Thyroid gland (tissue), 4 donors: ENCODE measurements at places on chromosomes 16 and 17. TPM values are rescaled to one million over a fixed set of nuclear protein-coding genes. Genes with fewer than 3 reads are reported as not detected.
A peak's percentile ranks its signal among the peaks of the same experiment; 100 is the strongest.

PRAC2 gene
- total RNA-seq, result not detected

COL1A1 gene
- total RNA-seq, result 23.4 TPM

HSD17B1 gene
- 0.21 TPM for total RNA-seq

KCNJ16 gene
- 336 TPM for total RNA-seq

GPRC5C gene
- total RNA-seq, result 73.2 TPM

SLX1B gene
- 33.2 TPM for total RNA-seq

CRISPLD2 gene
- total RNA-seq, result 48.0 TPM

MGAT5B gene
- 0.73 TPM for total RNA-seq

CCL8 gene
- total RNA-seq, result not detected

PRM1 gene
- 335 TPM for total RNA-seq

RECQL5 gene
- total RNA-seq, result 62.9 TPM

ZKSCAN2 gene
- 6.6 TPM for total RNA-seq

TMEM88 gene
- 12.3 TPM for total RNA-seq

DNA sequence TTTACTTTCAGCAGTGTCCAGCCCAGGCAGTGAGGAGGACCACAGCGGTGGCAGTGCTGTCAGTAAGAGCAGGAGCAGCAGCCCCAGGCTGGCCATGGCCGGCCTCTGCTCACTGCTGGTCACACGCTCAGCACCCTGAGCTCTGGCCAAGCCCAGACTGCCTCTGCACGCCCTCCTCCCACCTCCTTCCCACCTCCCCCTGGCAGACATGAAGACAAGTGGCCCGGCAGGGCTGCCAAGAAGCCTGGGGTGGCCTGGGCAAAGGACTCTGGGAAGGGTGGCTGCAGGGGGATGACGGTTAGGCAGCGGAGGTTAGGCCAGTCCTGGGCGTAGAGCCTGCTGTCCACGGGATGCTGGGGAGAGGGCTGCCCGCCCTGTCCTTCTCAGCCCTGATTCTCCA is at the start of gene C16orf89:
C16orf89 (minus strand) TSS at position 144 of the 400 bp plus-strand sequence; CDS start at position 96, 48 bp downstream.
- peak; percentile 85 for DNase-seq

DNA sequence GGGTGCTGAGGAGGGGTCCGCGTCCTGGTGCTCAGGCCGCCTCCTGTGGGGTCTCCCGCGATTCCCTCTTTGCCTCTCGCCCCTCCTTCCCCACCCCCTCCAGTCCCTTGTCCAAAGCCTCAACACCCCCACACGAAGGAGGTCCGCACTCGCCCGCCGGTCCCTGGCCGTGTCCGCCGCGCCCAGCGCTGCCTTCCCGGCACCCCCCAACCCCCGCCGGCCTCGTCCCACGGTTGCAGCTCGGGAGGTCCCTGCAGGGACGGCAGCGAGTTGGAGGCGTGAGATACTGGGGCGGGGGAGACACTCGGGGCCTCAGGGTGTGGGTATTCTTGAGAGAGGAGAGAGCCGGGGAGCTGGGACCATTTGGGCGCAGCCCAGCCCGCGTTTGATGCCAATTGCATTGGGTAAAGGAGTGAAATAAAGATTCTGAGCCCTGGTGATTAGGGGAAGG is 468 bp downstream of the FLYWCH2 start:
- no peak for DNase-seq

GRCh38 chr16:54690306-54690705 is 240.4 kb upstream of the IRX5 start:
- DNase-seq, result no peak

DNA sequence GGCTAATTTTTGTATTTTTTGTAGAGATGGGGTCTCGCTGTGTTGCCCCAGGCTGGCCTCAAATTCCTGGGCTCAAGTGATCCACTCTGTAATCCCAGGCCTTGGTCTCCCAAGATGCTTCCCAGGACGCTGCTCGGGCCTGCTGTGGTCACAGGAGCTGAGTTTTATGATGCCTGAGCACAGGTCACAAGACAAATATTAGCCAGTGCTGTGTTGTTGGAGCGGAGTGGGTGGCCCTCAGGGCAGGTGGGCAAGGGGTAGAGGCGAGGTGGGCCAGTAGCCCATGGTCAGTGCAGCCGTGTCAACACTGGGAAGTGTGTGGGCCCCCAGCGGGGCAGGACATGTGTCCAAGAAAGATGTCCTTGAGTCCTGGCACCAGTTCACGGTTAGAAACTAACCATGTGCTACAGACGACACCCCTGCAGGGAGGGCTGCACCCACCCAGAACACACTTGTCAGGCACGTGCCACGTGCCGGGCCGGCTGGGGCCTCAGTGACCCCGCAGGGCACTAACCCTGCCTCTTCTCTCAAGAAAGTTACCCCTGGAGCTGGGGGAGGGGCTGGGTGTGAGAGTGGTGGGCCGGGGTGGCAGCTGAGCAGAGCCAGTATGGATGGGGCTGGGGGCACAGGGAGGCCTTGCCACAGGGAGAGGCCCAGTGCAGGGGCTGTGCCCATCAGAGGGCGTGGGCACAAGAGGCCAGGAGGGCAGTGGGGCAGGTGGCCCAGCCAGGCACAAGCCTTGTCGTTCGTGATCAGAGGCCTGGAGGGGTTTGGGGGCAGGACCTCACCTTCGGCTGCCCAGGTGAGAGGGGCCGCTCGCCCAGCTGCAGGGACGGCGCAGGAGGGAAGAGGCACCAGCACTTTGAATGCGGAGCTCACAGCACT is 103.1 kb upstream of the CHMP6 start:
- no peak for DNase-seq

- DNase-seq, result no peak
Observed at GRCh38 chr16:7867831-7868230, 535.2 kb downstream of the RBFOX1 start.

DNA sequence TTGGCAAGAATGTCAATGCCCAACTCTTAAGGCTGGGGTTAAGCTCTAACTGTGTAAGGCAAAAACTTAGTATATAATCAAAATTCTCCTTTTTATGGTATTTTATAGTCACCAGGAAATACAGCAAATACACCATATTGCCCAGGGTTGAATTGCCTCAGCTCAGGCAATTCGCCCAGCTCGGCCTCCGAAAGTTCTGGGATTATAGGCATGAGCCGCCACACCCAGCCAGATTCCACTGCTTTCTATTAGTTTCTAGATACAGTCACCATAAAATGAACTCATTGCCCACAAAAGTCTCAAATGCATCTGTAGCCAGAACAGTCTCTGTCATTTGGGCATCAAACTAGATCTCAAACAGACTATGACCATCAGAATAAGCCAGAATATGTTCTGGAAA is 238.7 kb upstream of the TOX3 start:
- no peak for DNase-seq

DNA sequence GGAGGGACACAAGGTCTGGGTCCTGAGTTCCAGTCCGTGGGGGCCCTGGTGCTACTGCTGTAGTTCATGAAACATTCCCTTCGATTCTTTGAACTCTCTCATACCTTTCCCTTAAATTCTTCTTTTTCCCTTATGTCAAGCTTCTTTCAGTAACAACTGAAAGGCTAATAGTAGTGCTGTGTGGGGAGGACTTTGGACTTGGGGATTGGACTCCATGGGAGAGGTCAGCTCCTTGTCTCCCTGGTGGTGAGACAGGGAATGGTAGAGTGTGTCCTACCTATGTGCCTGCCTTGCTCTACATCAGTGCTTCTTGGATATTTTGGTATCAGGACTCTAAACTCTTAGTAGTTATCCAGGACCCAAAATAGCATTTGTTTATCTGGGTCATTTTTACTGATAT is 628.1 kb downstream of the WWOX start:
- DNase-seq, result no peak

GRCh38 chr17:55570391-55570790 is 59.1 kb upstream of the SMIM36 start:
- DNase-seq, result no peak

- DNase-seq, result no peak
Observed at GRCh38 chr16:54094641-54095040, 191.9 kb downstream of the IRX3 start.

DNA sequence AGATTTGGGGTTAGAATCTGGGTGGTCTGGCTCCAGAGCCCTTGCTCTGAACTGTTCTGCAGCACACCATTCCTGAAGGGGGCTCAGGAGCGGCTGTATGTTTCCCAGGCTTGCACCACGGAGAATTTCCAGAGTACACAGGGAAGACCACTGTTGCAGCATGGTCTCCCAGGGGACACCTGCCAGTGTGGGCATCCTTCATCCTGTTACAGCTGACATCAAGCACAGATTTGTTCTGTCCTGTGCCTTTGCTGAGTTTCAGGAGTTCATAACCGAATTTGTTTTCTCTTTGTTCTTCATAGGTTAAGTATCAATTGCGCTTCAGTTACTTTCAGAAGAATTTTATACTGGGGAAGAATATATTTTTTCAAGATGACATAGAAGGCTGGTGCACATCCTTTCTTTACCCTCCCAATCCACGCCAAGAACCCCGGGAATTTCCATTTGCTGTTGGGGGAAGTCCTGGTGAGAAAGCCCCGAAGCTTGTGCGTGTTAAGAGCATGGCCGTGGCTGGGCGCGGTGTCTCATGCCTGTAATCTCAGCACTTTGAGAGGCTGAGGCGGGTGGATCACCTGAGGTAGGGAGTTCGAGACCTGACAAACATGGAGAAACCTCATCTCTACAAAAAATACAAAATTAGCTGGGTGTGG is 26.3 kb upstream of the ABCA3 start:
- no peak for DNase-seq

DNA sequence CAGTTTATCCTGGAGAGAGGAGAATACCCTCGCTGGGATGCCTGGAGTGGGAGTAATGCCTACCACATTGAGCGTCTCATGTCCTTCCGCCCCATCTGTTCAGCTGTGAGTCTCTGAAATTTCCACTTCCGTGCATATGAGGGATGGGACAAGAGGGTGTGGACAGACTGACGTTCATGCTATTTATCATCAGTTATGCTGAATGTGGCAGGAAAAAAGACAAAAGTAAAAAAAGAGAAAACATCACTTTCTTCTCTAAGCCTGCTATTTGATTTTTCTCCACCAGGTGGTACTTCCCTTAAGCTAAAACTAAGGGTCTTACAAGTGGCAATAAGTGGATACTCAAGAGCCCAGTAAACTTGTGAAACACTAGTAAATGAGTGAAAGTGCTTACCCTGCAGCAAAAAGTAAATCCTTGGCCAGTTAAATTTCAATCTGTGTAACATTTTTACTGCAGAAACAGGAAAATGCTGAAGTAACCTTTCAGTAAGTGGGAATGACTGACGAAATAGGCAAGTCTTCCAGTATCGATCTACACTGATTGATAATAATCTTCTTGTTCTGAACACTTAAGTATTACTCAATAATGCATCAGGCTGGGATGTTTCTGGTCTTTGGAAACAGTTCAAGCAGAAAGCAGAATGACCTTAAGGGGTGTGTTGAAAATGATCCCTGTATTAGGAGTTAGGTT is 5.6 kb downstream of the CRYBA1 start:
- DNase-seq, result no peak

GRCh38 chr16:84574191-84574590 is 43.7 kb downstream of the COTL1 start:
- peak; percentile 82 for DNase-seq

DNA sequence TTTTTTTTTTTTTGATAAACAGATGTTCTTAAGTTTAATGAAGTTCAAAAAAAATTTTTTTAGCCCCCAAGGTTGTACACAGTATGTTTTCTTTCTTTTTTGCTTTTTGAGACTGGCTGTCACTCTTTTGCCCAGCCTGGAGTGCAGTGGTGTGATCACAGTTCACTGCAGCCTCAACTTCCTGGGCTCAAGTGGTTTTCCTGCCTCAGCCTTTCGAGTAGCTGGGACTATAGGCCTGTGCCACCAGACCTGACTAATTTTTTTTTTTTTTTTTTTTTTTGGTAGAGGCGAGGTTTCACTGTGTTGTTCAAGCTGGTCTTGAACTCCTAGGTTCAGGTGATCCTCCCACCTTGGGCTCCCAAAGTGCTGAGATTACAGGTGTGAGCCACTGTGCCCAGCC is 12.8 kb downstream of the ITGAE start:
- DNase-seq, result peak; percentile 33

- DNase-seq, result no peak
Observed at GRCh38 chr17:74280093-74280513, 6.1 kb downstream of the DNAI2 start.

DNA sequence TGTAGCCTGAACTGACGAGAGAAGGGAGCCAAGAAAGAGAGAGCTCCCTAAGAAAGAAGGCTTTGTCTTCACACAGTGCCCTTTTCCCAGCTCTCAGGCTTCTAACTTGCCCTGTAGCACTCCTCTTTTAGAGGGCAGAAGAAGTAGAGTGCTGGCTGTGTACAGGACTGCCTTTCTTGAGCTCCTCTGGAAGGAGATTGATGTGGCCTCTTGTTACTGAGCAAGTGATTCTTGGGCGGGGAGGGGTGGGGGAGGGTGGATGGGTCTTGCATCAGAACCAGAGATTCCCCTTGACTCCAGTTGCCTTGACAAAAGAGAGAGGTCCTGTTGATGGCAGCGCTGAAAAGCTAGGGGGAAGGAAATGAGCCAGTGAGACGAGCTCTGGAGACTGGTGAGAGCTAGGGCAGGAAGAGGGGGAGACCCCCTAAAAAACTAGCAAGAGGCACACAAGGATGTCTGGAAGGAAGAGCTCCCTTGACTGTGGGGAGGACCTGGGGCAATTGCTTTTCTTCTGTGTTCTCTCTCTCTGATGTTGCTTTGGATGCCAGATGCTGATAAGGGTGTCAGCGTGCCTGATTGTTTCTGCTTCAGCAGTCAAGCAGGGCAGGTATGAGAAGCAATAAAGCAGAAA is 18.4 kb downstream of the GPR179 start:
- no peak for DNase-seq

DNA sequence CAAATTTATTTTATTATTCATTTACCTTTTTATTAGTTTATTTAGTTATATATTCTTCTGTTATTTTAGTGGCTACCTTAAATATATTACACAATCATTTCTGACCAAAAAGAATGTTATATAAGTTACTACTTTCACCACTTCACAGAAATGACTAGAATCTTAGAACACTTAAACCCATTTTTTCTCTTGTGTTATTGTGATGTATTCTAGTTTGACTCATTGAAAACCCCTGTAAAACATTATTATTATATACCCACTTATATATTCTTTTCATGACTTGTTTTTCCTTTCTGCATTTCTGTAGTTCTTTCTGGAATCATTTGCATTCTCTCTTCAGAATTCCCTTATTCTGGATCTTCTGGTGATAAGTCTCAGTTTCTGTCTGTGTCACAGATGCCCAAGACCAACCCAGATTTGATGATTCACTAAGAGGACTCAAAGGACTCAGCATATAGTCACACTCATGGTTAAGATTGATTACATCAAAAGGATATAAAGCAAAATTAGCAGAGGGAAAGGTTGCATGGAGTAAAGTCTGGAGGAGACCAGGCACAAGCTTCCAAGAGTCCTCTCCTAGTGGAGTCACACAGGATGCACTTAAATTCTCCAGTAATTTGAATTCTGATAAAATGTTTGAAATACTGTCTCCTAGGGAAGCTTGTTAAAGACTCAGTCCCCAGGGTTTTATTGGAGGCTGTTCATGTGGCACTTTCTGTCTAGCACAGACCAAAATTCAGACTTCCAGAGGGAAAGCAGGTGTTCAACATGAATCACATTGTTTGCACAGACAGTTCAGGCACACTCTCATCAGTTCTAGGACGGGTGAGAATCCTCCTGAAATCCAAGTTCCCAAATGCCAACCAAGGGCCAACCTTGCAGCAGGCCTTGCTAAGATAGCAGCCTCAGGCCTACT is 7.7 kb downstream of the GINS3 start:
- no peak for DNase-seq

- DNase-seq, result no peak
Observed at GRCh38 chr16:88045820-88046303, 94.6 kb downstream of the BANP start.
